ENCODE measurements at places on chromosomes 2 and 18. TPM values are rescaled to one million over a fixed set of nuclear protein-coding genes. Genes with fewer than 3 reads are reported as not detected.

CFC1 gene
- 0.52 TPM for total RNA-seq

NYAP2 gene
- total RNA-seq, result not detected

RAD51AP2 gene
- total RNA-seq, result 0.10 TPM

COLEC12 gene
- 1.9 TPM for total RNA-seq

NGEF gene
- total RNA-seq, result 3.9 TPM

FIGN gene
- 6.5 TPM for total RNA-seq

GALNT14 gene
- 4.2 TPM for total RNA-seq

All from H7 (cell line).